T-cell (primary cell): ENCODE measurements at places on chromosomes 1 and 21. TPM values are rescaled to one million over a fixed set of nuclear protein-coding genes. Genes with fewer than 3 reads are reported as not detected.

TTF2 gene
- 33.8 TPM for total RNA-seq

GRCh38 chr21:35677298-35677841 is 383.0 kb downstream of the SETD4 start:
- no peaks in the 10 kb centered on the region for H3K27me3 ChIP-seq
- no peak for DNase-seq
- no peak overlapping the region for H3K27ac ChIP-seq

TMIGD3 gene
- total RNA-seq: not detected

F11R gene
- total RNA-seq: 19.4 TPM

SELL gene
- total RNA-seq: 441 TPM

DNA sequence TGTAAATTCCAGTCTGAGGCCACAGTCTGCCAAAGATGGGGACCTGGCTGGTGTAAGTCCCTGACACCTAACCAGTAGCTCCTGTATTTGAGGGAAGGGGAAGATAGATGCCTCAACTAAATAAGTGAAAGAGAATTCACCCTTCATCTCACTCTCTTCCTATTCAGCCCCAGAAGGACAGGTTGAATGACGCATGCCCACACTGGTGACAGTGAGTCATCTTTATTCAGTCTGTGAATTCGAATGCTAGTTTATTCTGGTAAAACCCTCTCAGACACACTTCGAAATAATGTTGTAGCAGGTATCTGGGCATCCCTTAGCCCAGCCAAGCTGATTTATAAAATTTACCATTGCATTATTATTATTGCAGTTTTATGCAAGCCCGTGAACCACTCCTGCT is 617.0 kb upstream of the PRMT6 start:
- no peak for DNase-seq
- H3K4me1 ChIP-seq: no peaks in the 10 kb centered on the region
- no peak overlapping the region for H3K27ac ChIP-seq
- no peak overlapping the region for H3K4me3 ChIP-seq
- no peaks in the 10 kb centered on the region for H3K27me3 ChIP-seq

ANGEL2 gene
- total RNA-seq: 67.3 TPM

- H3K4me1 ChIP-seq: peaks cover 14% of the 10 kb centered on the region
- no peaks in the 10 kb centered on the region for H3K27me3 ChIP-seq
- no peak for DNase-seq
Observed at GRCh38 chr21:36079010-36079649, 9.3 kb downstream of the CBR1 start.

DNA sequence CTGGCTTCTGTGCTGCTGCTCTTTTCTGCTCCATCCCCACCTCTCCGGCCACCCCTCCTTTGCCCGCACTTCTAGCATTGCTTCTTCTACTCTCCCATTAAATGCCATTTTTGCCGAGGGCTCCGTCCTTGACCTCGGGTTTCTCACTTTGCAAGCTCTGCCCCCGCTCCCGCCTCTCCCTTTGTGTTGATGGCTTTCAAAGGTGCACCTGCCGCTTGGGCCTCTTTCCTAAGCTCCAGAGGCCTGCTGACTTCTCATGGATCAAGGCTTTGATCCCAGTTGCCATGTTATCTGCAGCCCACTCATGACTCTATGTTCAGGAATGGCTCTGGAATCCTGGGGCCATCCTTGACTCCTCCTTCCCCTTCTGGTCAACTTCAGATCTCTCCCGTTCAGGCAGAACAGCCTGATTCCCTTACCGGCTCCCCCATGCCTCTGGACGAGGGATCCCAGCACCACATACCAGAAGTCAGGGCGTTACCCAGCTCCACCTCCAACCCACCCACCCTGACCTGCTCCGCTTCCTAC is 54.3 kb downstream of the TLR5 start:
- no peaks in the 10 kb centered on the region for H3K4me1 ChIP-seq
- no peaks in the 10 kb centered on the region for H3K36me3 ChIP-seq
- no peaks in the 10 kb centered on the region for H3K27me3 ChIP-seq
- DNase-seq: no peak
- H3K4me3 ChIP-seq: no peak overlapping the region

IFI44L gene
- total RNA-seq: 30.4 TPM

DNA sequence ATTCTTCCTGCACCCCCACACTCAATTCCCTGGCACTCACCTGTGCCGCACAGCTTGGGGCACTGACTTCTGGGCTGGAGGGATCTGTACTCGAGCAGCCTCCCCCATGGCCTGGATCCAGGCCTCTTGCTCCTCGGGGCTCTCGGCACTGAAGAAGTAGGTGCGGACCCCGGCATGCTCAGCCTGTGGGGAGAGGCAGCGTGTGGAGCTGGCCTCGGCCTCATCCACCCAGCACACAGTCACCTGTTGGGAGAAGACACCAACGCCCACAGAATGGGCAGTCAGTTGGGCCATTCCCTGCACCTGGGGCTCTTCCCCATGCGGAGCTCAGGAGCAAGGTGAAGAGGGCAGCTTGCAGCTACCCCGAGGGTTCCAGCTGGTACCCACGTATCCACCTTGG is 47.5 kb upstream of the GOLT1A start:
- H3K4me3 ChIP-seq: no peak overlapping the region
- H3K36me3 ChIP-seq: no peaks in the 10 kb centered on the region
- no peaks in the 10 kb centered on the region for H3K4me1 ChIP-seq
- no peak for DNase-seq
- peaks cover 17% of the 10 kb centered on the region for H3K27me3 ChIP-seq
- no peak overlapping the region for H3K27ac ChIP-seq

LRRC3 gene
- 0.98 TPM for total RNA-seq

- no peaks in the 10 kb centered on the region for H3K36me3 ChIP-seq
- no peak overlapping the region for H3K4me3 ChIP-seq
- no peaks in the 10 kb centered on the region for H3K27me3 ChIP-seq
- no peak overlapping the region for H3K27ac ChIP-seq
Observed at GRCh38 chr1:28449904-28450303, 55.9 kb upstream of the RCC1 start.

F5 gene
- total RNA-seq: 8.5 TPM

LCA5L gene
- 0.48 TPM for total RNA-seq

- peaks cover 9% of the 10 kb centered on the region for H3K36me3 ChIP-seq
- DNase-seq: no peak
- no peaks in the 10 kb centered on the region for H3K27me3 ChIP-seq
- H3K4me3 ChIP-seq: no peak overlapping the region
Observed at GRCh38 chr1:70315782-70316181, 38.7 kb downstream of the ANKRD13C start.

DNA sequence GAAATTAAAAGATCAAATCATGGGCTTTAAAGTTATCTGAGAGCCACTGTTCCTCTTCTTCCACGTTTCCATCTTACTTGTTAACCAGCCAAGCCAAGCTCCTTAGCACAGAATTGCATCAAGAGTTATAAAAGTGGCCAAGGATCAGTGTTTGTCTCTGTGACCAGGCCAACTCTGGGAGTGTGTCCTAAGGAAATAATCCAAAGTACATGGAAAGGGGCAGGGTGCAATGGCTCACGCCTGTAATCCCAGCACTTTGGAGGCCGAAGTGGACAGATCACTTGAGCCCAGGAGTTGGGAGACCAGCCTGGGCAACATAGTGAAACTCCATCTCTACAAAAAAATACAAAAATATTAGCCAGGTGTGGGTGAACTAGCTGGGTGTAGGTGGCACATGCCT is 10.0 kb upstream of the MPZL1 start:
- H3K4me3 ChIP-seq: no peak overlapping the region
- H3K27me3 ChIP-seq: no peaks in the 10 kb centered on the region
- H3K36me3 ChIP-seq: no peaks in the 10 kb centered on the region

GRCh38 chr21:44450999-44451398 is 4.3 kb upstream of the LRRC3 start:
- DNase-seq: no peak
- no peaks in the 10 kb centered on the region for H3K4me1 ChIP-seq
- H3K27me3 ChIP-seq: no peaks in the 10 kb centered on the region
- H3K36me3 ChIP-seq: no peaks in the 10 kb centered on the region

DNA sequence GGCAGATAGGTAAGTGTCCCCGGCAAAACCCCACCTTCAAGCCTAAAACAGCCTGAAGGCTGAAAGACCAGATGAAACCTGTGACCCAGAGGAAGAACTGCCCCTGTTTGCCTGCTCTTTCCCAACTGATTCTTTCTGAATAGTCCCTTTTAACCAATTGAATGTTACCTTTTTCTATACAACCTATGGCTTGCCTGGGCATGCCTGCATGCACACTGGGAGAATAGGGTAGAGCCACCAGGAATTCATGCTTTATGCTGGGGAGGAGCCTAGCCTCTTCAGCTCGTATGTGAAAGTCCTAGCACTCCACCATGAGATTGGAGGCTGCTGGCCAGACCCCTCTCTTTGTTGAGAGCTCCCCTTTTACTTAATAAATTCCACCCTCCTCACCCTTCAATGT is 340.0 kb downstream of the PTBP2 start:
- H3K4me3 ChIP-seq: no peak overlapping the region
- H3K27me3 ChIP-seq: no peaks in the 10 kb centered on the region
- H3K4me1 ChIP-seq: no peaks in the 10 kb centered on the region

TNNT2 gene
- not detected for total RNA-seq

- H3K4me3 ChIP-seq: no peak overlapping the region
- H3K4me1 ChIP-seq: no peaks in the 10 kb centered on the region
- H3K27ac ChIP-seq: no peak overlapping the region
- H3K27me3 ChIP-seq: no peaks in the 10 kb centered on the region
- H3K36me3 ChIP-seq: no peaks in the 10 kb centered on the region
Observed at GRCh38 chr1:45411510-45411899, 71.3 kb upstream of the MUTYH start.

OR2T8 gene
- total RNA-seq: not detected

GJB5 gene
- not detected for total RNA-seq

E2F2 gene
- 1.7 TPM for total RNA-seq

GRCh38 chr1:96329121-96329520 is 392.5 kb upstream of the PTBP2 start:
- no peaks in the 10 kb centered on the region for H3K27me3 ChIP-seq
- no peak for DNase-seq
- no peak overlapping the region for H3K4me3 ChIP-seq
- H3K4me1 ChIP-seq: no peaks in the 10 kb centered on the region
- H3K36me3 ChIP-seq: no peaks in the 10 kb centered on the region

DNA sequence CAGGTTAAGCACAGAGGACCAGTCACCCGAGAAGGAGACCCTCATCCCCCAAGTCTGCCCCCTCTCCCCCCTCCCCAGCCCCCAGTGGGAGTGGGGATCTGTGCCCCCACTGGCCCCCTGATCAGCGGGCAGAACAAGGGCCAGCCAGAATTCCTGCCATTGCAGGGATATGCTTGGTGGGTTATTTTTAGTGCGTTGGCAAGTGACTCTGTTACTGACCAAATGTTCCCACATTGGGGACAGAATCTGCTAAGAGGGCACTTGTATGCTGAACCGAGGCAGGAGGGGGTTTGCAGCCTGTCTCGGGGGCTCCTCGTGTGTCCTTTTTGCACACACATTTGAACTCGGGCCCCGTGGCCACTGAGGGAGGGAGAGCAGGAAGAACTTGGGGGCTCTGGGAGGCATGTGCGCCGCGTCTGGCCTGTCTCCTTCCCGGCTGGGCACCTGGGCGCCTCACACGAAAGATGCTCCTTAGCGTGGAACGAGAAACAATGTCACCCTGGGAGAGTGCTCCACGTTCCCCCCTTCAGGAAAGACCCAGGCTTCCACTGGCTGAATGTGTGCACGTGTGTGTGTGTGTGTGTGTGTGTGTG is 66.4 kb upstream of the CASZ1 start:
- H3K4me1 ChIP-seq: peaks cover 14% of the 10 kb centered on the region
- H3K4me3 ChIP-seq: no peak overlapping the region
- H3K27ac ChIP-seq: no peak overlapping the region
- no peaks in the 10 kb centered on the region for H3K36me3 ChIP-seq

- no peaks in the 10 kb centered on the region for H3K27me3 ChIP-seq
- peak overlapping the region; percentile 82 for H3K4me3 ChIP-seq
- H3K27ac ChIP-seq: peak overlapping the region; percentile 81
- no peaks in the 10 kb centered on the region for H3K36me3 ChIP-seq
- peaks cover 57% of the 10 kb centered on the region for H3K4me1 ChIP-seq
Observed at GRCh38 chr1:41917835-41918449, 780 bp downstream of the HIVEP3 start.

HJV gene
- not detected for total RNA-seq

GRCh38 chr1:158177700-158178450 is 2.8 kb upstream of the CD1D start:
- H3K27ac ChIP-seq: no peak overlapping the region
- no peak for DNase-seq
- no peak overlapping the region for H3K4me3 ChIP-seq

GRCh38 chr1:228316589-228317387 is 89.8 kb downstream of the TRIM11 start:
- no peak overlapping the region for H3K27ac ChIP-seq
- H3K4me1 ChIP-seq: no peaks in the 10 kb centered on the region
- H3K36me3 ChIP-seq: peaks cover 32% of the 10 kb centered on the region
- no peak for DNase-seq

SIK1 gene
- total RNA-seq: 1.7 TPM

DNA sequence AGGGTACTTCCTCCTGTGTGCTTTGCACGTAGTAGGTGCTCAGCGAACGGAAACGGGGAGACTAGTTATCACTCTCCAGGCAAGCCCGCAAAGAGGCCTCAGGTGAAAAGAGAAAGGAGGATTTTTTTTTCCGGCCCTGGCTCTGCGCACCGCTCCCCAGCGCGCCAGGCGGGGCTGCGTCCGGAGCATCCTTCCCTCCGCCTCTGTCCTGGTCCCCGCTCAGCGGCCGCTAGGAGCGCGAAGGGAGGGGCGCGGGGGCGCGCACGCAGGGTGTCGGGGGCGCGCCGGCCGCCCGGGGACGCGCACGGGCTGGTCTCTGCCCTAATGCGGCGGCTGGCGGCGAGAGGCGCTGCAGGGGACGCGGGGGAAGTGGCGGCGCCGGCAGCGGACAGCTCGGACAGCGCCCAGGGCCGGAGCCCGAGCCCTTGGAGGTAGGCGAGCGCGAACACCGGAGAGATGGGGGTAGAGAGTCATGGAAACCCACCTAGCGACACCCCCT is 42.3 kb upstream of the NFASC start:
- no peak overlapping the region for H3K4me3 ChIP-seq
- H3K27ac ChIP-seq: no peak overlapping the region
- H3K36me3 ChIP-seq: no peaks in the 10 kb centered on the region
- DNase-seq: peak; percentile 12

TMOD4 gene
- total RNA-seq: 5.4 TPM

GRCh38 chr1:175689396-175689795 is 54.0 kb downstream of the TNR start:
- H3K4me3 ChIP-seq: no peak overlapping the region
- DNase-seq: no peak
- H3K27ac ChIP-seq: no peak overlapping the region
- H3K27me3 ChIP-seq: peaks cover 5% of the 10 kb centered on the region

DNA sequence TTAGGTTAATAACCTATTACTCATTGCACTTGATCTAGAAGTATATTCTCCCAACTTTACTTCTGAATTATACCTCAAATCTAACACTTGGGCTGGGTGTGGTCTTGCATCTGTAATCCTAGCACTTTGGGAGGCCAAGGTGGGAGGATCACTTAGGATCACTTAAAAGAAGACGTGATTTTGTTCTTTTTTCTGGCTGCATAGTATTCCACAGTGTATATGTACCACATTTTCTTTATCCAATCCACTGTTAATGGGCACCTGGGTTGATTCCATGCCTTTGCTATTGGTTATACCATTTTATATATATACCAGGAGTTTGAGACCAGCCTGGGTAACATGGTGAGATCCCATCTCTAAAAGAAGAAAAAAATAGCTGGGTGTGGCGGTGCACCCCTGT is 48.5 kb upstream of the TSNAX start:
- H3K27me3 ChIP-seq: no peaks in the 10 kb centered on the region
- H3K36me3 ChIP-seq: no peaks in the 10 kb centered on the region
- H3K4me1 ChIP-seq: no peaks in the 10 kb centered on the region
- H3K27ac ChIP-seq: no peak overlapping the region

- H3K36me3 ChIP-seq: no peaks in the 10 kb centered on the region
- peak overlapping the region; percentile 52 for H3K4me3 ChIP-seq
- no peaks in the 10 kb centered on the region for H3K27me3 ChIP-seq
- peak; percentile 83 for DNase-seq
Observed at GRCh38 chr1:226674892-226675714, 64.0 kb downstream of the ITPKB start.

- no peak overlapping the region for H3K4me3 ChIP-seq
- no peak for DNase-seq
- peaks cover 12% of the 10 kb centered on the region for H3K36me3 ChIP-seq
- H3K4me1 ChIP-seq: peaks cover 45% of the 10 kb centered on the region
Observed at GRCh38 chr1:25818569-25818968, 1.2 kb upstream of the MTFR1L start.
